ENCODE measurements at places on chromosomes 6 and 20. TPM values are rescaled to one million over a fixed set of nuclear protein-coding genes. Genes with fewer than 3 reads are reported as not detected.

GRCh38 chr6:30129265-30130178 lies 6.4 kb upstream of the TRIM40 start:
- DNase-seq, result no peak

- DNase-seq, result no peak
Measured at GRCh38 chr6:115908906-115909559, 151.7 kb downstream of the FRK start.

GRCh38 chr6:133404728-133405127 lies 163.6 kb downstream of the EYA4 start:
- DNase-seq, result no peak

DNA sequence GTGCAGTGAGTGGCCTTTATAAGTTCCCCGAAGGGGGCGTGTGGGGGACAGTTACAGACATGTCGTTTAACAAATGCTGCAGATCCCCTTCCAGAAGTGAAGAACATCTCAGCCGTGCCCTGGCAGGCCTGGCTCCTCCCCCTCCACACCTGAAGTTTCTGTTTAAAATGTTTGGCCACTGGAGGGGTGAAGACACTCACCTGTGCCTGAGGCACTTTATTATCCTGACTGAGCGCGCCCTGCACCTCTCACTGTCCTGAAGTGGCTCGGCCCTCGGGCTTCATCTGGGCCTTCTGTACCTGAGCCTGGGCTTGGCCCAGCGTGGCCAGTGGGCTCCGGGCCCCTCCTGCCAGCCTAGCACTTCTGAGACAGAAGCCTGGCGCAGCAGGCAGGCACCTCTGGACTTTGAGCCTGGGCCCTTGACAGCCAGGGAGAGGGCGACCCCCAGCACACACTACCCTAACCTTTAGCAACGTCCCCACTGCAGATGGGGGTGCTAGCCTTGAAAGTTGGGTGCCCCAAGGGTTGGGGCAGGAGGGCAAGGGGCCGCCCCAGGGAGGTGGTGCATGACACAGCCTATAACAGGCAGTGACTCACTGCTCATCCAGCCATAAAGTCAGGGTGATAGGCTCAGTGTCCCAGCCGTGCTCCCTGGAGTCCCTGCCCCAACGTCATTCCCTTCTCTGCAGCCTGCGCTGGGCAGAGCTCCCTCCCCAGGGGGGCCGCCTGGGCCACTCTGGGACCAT lies 13.6 kb upstream of the GATA5 start:
- DNase-seq, result no peak

- no peak for DNase-seq
Measured at GRCh38 chr6:168616816-168617765, 176.1 kb downstream of the SMOC2 start.

GRCh38 chr20:32130965-32131364 lies 21.5 kb downstream of the TM9SF4 start:
- no peak for DNase-seq

DNA sequence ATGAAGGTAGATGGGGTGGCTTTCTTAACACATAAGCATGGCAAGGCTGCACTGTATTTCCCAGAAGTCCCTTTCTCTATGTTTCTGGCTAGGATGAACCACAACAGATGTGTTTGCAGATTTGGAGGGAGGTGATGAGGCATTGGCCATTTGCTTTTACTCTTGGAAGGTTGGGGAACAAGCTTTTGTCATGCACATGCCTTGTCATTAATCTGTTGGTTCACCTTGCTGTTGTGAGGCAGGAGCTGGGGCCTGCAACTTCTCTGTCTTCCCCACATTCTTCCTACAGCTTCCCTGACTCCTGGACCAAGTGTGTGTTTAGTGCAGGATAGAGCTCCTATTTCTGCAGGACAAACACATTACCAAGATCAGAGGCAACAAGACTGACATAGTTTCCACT lies 326.2 kb upstream of the SPTLC3 start:
- no peak for DNase-seq

- no peak for DNase-seq
Measured at GRCh38 chr6:24957199-24957598, 21.4 kb upstream of the RIPOR2 start.

- DNase-seq, result no peak
Measured at GRCh38 chr20:33684533-33685327, 1.5 kb downstream of the E2F1 start.

Gene SAMD3
- total RNA-seq, result not detected

Gene C6orf132
- total RNA-seq, result under 0.01 TPM

Gene FNDC1
- total RNA-seq, result not detected

Gene CD93
- total RNA-seq, result 101 TPM

Data from dermis microvascular lymphatic vessel endothelial cell (primary cell).